ENCODE measurements at places on chromosomes 5 and 9.

DNA sequence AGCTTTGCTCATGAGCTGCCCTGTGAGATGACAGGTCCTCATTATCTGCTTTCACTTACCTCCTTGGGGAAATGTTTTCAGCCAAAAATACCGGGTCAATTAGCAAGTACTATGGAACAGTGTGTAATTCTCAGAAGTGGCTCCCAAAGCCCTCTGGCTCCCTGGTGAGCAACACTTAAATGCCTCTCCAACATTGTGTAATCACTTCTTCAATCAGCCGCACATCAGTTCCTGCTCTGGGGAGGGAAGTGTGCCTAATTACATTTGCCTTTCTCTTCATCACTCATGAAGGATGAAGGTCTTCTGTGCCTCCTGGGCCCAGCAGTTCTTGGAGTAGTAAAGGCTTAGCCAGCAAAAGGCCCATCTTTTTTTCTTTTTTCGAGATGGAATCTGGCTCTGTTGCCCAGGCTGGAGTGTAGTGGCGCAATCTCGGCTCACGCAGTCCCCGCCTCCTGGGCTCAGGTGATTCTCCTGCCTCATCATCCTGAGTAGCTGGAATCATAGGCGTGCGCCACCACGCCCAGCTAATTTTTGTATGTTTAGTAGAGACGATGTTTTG lies 23.1 kb downstream of the NIM1K start:
- DNase-seq = no peak

GRCh38 chr9:84296146-84296843 lies 44.3 kb downstream of the SLC28A3 start:
- DNase-seq = no peak

DNA sequence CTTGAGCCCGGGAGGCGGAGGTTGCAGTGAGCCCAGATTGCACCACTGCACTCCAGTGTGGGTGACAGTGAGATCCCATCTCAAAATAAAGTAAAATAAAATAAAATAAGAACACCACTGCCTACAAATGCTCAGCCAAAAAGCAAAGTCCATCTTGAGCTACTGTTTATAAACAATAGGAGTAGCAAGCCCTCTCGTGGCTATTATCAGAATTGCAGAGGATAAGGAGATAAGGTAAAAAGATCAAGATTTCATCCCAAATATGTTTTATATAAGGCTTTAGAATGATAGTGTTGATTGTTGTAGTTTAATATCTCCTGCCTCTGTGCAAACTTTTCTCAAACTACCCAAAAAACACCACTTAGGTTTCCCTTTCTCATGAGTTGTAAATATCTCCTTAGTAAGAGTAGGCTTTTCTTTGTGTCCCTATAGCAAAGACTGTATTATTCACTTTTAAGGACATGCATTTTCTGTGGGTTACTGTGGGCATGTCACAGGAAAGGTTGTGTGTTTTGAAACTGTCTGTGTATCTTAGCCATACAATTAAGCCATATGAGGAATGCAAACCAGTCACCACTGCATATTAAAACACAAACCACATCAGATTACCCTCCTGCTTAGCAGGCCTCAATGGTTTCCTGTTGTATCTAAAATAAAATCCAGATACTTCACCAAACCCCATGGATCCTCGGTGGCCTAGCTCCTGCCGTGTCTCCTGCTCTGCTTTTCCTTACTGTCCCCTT lies 31.8 kb upstream of the CKS2 start:
- no peak for DNase-seq

GRCh38 chr5:172667786-172668593 lies 26.9 kb downstream of the NEURL1B start:
- DNase-seq = no peak

DNA sequence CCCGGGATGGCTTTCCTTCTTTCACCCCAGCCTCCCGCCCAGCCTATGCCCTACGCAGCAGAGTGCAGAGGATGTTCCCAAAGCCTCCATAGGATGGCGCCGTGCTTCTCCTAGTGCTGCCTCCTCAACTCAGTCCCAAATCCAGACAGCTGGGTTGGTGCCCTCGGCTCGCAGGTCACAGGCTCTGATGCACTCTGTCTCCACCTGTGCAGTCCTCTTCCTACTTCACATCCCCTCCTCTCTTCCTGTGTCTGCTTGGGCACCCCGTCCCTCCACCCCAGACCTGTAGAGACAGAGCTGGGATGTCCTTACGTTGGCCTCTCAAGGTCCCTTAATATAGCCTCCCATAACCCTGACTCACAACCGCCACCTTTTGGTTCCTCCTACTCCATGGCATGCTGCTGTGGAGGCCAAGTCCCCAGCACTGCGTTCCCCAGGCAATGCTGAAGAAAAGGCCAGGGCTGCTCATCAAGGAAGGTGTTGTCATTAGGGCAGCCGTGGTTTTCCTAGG lies 314.4 kb downstream of the GADD45G start:
- no peak for DNase-seq

DNA sequence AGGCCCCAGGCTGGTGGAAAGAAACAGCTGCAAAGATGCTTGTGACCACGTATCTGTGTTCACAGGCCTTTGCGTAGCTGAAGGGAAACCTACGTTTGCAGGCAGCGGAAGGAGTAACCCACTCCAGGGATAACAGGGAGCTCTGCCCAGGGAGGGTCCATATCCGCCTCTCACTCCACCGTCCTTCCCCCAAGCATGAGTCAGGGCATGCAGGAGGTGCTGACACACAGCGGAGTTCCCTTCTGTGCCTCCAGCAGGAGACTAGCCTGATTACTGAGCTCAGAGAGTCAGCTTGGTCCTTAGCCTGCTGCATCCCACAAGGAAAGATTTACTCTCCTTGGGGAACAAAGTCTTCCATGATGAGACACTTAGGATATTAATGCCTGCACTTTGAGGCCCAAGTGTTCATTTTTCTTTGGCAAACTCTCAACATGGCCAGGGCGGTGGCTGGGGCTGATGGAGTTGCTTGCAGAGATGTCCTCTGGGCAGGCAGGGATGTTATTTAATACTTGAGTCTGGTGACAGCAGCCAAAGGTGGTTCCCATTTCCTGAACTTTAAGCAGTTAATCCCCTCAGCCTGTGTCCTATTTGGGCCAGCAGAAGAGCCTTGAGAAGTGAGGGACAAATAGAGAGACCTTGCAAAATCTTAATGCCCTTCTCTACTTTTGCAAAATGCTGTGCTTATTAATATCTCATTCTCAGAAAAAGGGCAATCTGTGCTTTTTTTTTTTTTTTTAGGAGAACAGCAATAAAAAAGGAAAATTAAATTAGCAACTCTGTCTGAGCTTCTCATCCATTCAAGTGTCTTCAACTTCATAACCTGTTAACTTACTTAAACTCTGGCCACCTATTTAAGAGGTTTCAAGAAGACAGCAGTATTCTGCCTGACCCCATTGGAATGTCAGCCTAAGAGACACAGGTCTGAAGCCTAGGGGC lies 222.1 kb downstream of the HSPA4 start:
- no peak for DNase-seq

- no peak for DNase-seq
Measured at GRCh38 chr5:160064417-160064810, 54.8 kb downstream of the PWWP2A start.

DNA sequence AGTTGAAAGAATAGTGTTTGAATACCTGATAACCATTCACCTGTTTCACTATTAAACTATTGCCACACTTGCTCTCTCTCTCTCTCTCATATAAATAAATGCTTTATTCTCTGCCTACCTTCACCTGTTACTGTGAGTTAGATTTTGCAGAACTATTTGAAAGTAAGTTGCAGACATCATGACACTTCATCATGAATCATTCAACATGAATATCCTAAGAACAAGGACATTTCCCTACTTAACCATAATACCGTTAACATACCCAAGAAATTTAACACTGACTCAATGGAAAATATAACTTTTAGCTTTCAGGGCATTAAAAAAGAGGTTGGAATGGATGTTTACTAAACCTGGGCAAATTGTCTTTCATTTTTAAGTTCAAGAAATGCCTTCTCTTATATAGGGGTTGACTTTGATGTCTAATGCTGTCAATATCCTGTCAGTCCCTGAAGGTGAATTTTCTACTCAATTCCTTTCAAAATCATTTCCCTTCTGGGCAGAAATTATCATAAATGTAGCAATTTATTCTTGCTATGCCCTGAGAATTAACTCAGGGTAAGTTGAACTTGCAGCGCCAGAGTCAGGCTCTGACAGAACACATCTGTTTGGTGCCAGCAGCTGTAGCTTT lies 582.6 kb upstream of the TLE4 start:
- DNase-seq = no peak

GRCh38 chr5:28313953-28314352 lies 1275.6 kb upstream of the CDH9 start:
- DNase-seq = no peak

GRCh38 chr5:100779669-100780375 lies 123.3 kb downstream of the ST8SIA4 start:
- DNase-seq = no peak

GRCh38 chr9:118268046-118268445 lies 563.8 kb downstream of the TLR4 start:
- DNase-seq = no peak

DNA sequence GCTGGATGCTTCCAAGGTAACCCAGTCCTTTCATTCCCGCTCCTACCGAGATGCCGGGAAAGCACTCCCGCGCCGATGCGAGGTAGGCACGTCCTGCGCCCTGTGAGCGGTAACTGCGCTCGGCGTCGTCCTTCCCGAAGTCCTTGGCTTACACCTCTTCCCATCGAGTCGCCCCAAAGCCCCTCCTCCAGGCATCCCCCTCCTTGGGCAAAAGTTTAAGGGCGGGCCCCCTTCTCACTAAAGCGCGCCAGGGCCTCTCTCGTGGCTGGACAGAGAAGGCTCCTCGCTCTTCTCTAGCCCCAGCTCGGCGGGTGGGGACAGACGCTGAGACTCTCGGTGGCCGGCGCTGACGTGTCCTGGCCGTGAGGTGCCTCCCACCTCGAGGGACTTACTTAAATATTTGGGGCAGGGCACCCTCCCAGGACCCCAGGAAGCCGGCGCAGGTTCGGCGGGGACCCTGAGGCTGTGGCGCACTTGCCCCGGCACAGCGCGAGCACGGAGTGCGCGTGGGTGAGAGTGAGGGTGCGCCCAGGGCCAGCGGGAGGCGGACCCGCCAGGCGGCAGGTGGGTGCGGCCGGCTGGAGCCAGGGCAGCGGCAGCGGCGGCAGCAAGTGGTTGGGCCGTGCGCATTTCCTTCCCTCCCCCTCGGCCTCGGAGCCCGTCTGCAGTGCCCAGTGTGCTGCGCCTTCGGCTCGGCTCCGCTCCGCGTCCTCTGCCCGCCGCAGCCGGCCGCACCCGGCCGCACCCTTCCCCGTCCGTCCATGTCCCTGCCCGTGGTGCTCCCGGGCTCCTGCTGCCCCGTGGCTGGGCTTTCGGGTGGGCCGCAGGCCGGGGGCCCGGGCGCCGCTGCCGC lies at the start of gene ENTREP1:
ENTREP1 (plus strand) TSS at position 667 of the 853 bp plus-strand sequence; CDS start at position 762, 95 bp downstream.
- no peak for DNase-seq

GRCh38 chr9:33227008-33227398 lies 13.0 kb upstream of the SPINK4 start:
- no peak for DNase-seq

GRCh38 chr5:59357381-59357977 lies 536.0 kb downstream of the PDE4D start:
- DNase-seq = no peak

DNA sequence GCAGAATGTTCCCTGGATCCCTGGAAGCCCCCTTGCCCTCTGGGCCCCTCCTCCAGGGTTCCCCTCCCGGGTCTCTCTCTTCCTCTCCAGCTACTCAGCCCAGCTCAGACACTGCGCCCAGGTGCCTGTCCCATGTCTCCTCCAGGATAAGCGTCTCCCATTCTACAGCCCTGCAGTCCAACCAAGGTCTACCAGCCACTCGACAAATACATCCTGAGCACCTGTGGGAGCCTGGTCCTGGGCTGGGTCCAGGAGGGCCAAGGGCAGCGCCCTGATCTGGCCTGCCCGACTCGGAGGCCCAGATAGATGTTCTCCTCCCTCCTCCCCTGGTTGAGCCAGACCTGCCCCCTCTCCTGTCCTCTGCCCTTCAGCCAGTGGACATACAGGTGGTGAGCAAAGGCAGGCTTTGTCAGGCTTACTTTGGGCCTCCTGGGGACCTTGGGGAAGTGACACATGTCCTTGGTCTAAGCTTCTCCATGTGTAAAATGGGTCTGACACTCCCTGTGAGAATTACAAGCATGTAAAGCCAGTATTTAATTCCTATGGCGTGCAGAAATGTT lies 1.4 kb downstream of the FLT4 start:
- no peak for DNase-seq

DNA sequence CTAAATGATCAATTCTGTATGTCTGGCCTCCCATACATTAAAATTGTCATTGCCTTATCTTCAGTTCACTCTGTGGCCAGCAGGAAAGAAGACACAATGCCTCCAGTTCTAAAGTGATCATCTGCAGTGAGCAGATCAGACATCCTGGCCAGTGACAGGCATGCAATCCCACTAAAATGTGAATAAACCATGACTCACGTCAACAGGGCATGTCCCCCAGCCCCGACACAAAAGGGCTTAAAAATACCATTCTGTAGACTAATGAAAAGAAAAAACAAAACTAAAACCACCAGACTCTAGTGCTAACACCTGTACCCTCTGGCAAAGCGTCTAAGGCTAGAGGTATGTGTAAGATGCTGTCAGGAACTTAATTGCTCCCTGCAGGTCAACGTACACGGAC lies 38.5 kb downstream of the DDX31 start:
- DNase-seq = no peak

DNA sequence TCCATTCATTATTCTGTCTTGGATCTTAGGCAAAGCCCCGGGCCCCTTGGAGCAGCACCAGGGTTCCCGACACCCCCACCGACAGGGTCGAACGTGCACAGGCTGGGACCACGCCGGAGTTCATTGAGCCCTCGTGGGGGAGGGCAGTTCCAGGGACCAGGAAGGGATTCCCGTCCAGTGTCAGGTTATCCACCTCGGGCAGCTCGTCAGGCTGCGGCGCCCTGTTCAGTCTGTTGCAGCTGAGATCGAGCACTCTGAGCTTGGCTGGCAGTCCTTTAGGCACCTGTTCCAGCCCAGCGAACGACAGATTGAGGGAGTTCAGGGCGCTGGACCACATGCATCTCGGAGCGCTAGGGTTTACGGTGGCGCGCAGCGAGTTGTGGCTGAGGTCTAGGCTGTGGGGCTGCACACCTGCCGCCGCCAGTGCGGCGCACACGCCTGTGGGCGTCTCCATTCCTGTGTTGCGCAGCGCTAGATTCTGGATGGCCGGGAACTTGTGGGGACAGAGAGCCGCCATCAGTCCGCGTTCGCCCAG lies 1.1 kb downstream of the CD14 start:
- DNase-seq = no peak

DNA sequence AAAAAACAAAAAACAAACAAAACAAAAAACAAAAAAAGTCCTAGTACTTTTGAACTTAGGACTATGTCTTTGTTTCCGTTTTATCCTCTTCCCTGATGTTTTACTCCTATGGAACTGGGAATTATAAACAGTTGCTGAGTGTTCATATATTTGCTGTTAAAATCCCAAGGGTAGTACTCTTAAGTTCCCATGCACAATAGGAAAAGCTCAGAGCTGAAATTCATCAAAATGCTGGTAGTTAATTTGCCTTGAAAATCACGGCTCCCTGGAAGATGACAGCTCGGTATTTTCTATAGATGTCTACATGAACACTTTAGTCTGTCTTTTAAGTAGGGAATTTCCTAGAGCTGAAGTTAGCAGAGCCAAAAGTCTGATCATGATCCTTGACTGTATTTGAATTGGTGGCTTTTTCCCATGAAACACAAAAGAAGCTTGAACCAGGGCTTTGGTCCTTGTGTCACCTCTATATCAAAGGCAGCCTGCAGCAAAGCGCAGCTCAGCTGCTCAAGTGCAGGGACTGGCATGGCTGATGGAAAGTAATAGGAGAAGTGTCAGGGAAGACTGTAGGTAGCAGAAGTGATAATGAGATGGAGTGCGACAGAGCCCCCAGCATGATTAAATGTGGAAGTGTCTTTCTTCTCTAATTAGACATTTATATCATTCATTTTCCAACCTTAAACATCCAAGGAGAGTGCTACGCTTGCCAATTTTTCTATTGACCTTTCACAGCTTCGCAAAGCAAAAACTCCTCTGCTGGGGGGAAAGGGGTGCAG lies 310.9 kb downstream of the TRIM36 start:
- no peak for DNase-seq

All from GOT3 (cell line).